ENCODE measurements at places on chromosomes 3 and 15.

DNA sequence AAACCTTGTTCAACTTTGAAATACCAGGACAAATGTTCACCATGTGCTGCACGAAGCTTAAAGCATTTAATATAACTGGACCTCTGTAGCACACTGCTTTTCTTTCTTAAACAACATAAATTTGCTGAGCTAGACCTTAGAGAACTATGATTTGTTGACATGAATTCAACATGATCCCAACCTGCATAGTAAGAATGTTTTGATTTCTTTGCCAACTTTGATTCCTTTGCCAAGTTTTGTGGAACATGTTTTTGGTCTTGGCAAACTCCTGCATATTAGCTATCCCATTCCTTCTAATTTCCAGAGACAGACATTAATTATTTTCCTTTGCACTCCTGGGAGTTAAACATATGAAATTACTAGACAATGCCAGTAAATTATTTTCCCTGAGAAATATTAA lies 197.2 kb upstream of the RBMS3 start:
- H3K27me3 ChIP-seq, result no peaks in the 10 kb centered on the region
- DNase-seq, result no peak
- H3K4me1 ChIP-seq, result no peaks in the 10 kb centered on the region
- no peak overlapping the region for H3K4me3 ChIP-seq

DNA sequence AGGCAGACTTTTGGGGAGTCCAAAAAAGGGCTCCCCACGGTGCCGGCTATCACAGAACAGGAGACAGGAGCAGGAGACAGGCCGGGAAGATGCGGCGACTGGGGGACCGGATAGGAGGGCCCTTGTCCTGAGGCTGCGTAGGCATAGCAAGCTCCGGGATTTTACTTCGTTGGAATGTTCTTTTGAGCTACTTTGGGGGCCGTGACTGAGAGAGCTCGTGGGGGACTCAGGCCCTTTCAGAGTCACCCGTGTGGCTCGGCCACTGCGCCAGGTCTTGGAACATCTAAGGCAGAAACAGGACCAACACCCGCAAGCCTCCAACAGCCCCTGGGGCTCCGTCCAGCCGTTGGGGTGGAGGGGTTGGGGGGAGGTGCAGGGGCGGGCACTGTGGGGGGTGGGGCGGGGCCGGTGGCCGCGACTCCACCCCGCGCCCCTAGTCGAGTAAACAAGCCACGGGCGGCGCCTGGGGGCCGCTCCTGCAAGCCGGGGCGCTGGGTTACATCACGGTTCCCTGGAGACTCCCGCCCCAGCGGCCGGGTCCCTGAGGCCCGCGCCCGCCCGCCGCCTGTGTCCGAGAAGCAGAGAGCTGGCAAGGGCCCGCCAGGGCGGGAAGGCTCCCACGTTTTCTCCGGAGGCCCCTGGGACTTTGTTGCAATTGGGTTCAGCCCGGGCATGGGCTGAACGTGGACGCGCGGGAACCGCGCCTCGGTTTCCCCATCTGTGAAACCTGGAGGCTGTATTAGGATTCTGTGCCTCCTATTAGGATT lies 23.3 kb upstream of the C15orf39 start:
- peak overlapping the region; percentile 48 for H3K4me3 ChIP-seq
- DNase-seq, result peak; percentile 61
- H3K27ac ChIP-seq, result no peak overlapping the region
- peaks cover 2% of the 10 kb centered on the region for H3K27me3 ChIP-seq
- H3K4me1 ChIP-seq, result peaks cover 9% of the 10 kb centered on the region

GRCh38 chr3:46242120-46242519 lies at the start of gene CCR3:
CCR3 (plus strand) TSS chr3:46242460; CDS start chr3:46265159, 22,699 bp downstream.
- H3K36me3 ChIP-seq, result no peaks in the 10 kb centered on the region
- DNase-seq, result no peak
- H3K27me3 ChIP-seq, result no peaks in the 10 kb centered on the region
- H3K27ac ChIP-seq, result no peak within 1 kb of the TSS
- peak within 1 kb of the TSS; percentile 29 for H3K4me3 ChIP-seq
- H3K4me1 ChIP-seq, result peaks cover 22% of the 10 kb centered on the region

DNA sequence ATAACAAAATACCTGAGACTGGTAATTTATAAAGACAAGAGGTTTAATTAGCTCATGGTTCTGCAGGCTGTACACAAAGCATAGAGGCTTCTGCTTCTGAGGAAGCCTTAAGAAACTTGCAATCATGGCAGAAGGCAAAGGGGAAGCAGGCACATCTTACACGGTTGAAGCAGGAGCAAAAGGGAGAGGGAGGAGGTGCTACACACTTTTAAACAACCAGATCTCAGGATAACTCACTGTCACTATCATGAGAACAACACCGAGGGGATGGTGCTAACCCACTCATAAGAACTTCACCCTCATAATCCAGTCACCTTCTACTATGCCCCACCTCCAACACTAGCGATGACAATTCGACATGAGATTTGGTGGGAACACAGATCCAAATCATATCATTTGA lies 54.4 kb downstream of the ATP8B4 start:
- H3K4me3 ChIP-seq, result peak overlapping the region; percentile 79
- no peaks in the 10 kb centered on the region for H3K27me3 ChIP-seq
- no peak for DNase-seq
- peaks cover 63% of the 10 kb centered on the region for H3K36me3 ChIP-seq

GRCh38 chr3:195616681-195617080 lies 32.9 kb upstream of the APOD start:
- H3K4me1 ChIP-seq, result no peaks in the 10 kb centered on the region
- peaks cover 12% of the 10 kb centered on the region for H3K27me3 ChIP-seq
- H3K27ac ChIP-seq, result no peak overlapping the region

DNA sequence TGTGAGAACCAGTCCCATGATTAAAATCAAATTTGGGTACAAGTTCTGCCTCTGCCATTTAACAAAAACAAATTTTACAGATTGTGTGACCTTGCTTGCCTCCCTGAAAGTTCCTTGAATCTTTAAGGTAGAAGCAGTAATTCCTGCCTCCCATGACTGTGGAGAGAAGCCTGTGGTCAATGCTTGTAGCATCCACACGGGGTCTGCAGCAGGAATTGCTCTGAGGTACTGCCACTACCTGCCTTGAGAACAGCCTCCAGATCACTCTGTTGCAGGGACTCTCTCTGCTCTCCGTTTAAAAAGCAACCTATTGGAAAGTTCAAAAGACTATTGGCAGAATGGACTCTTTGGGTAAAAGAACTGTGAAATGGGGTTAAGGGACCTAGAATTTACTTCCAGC lies 75.9 kb downstream of the SST start:
- peaks cover 68% of the 10 kb centered on the region for H3K27me3 ChIP-seq
- no peaks in the 10 kb centered on the region for H3K36me3 ChIP-seq
- no peak overlapping the region for H3K27ac ChIP-seq
- H3K4me1 ChIP-seq, result no peaks in the 10 kb centered on the region
- no peak overlapping the region for H3K4me3 ChIP-seq
